ENCODE measurements at places on chromosomes 12 and 14.

DNA sequence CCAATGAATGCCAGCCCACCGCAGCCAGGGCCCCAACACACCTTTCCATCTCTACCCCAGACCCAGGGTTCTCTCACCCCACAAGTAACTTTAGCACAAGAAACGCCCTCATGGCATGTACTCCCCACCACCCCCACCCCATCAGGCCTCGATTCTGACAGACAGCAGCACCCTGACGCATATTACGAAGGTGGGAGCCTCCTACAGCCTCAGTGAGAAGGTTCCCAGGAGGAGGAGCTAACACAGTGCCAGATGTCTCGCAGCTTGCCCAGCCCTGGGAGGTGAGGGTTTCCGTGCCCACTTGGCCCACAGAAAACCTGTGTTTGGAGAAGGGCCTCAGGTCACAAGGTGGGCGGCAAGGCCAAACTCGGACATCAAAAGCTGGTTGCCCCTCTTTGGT is 32.4 kb downstream of the CCDC88C start:
- DNase-seq, result no peak

DNA sequence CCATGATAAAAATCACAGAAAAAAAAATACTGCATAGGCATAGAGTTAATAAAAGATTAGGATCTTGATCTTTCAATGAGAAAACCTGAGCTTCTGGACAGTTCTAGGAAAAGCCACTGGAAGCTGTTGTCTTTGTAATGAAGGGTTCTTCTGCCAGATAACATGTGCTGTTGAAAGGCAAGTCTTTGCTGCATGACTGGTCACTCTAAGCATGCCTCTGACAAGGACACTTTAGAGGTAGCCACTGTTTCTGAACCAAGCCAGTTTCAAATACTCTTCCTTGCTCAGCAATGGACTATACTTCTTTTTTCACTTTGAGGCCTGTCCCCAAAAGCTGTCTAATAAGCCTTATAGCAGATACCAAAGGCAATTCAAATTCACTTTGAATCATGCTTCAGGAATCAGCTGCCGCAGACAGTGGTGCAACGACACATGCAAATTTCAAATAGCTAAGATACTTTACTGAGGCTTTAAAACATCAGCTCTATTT is 70.2 kb downstream of the BTG1 start:
- DNase-seq, result no peak

DNA sequence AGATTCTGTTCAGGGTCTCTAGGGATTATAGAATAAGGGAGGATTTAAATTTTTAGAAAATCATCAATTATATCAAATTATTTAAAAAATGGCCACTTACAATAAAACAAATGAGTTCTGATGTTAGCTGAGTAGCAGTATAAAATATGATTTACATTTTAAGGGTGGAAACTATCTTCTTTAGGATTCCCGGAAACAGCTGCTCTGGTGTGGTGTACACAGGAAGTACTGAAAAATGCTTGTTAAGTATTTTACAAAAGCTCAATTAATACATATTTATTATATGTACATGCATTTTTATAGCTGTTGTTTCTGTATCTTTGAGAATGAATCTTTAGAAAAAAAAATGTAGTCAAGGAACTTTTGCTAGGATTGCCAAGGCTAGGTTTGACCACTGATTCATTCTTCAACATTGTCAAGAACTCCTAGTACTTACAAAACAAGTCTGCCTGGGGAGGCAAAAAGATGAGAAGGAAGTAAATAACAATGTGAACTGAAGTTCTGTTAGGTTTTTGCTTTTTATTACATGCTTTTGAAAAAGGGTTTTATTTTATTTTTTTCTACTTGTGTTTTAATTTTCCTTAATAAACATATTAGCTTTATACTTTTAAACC is 48.0 kb downstream of the ARF6 start:
- DNase-seq, result no peak

DNA sequence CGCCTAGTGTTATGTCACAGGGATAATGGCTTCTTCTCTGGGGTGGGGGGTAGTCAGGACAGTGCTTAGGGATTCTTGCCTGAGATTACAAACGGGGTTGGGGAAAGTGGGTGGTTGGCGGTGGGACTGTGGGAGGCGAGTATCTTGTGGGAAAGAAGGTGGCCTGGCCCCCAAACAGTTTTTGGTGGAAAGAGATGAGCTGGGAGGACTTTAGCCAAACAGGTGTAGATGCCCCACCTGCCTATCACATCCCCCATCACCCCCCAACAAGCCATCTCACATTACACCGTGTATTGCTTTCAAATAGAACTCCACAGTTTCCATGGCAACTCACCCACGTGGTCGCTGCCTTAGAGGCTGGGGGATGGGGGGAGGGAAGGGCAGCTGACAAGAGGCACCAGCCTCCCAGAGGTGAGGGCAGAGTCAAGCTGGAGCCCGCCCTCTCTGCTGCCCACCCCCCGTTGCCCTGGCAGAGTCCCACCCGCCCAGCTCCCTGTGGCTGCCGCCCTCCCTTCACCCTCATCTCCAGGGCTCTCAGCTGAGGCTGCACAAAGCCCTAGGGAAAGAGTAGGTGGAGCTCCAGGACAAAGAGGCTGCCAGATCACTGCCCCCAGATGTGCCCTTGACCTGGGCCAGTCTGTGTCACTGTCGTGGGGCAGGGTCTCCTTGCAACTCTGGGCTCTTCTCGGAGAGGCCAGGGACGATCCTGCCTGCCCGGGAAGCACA is 98.3 kb downstream of the LRRC74A start:
- no peak for DNase-seq

GRCh38 chr14:61838661-61839245 is 76.5 kb downstream of the SNAPC1 start:
- no peak for DNase-seq

DNA sequence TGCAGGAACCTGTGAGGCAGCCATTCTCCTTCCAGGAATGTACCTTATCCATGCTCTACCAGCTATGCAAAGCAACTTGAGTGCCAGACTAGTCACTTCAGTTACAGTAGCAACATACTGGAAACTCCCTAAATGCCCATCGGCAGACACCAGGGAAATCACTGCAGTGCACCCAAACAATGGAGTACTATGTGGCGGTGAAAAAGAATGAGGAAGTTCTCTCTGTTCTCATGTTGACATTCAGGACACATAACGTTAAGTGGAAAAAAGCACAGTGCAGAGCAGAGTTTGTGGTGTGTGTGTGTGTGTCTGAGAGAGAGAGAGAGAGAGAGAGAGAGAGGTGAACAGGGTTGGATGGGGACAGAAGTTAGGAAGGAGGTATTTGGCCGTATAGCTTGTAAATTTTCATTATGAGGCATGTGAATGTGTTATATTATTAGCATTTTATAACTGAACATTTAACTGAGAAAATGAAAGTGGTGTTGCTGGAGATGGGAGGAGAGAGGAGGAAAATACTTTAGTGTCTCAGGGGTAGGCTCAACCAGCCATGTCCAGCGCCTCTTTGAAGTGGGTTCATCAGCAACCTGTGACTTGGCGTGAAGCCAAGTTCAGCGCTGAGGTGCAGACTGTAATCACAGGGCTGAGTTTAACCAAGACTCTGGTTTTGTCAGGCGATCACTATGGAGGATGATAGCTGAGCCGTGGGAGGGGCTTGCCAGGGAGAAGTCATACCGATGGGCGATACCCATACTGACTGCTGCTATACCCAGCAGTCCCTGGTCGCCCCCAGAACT is 17.3 kb downstream of the TNFAIP2 start:
- no peak for DNase-seq

DNA sequence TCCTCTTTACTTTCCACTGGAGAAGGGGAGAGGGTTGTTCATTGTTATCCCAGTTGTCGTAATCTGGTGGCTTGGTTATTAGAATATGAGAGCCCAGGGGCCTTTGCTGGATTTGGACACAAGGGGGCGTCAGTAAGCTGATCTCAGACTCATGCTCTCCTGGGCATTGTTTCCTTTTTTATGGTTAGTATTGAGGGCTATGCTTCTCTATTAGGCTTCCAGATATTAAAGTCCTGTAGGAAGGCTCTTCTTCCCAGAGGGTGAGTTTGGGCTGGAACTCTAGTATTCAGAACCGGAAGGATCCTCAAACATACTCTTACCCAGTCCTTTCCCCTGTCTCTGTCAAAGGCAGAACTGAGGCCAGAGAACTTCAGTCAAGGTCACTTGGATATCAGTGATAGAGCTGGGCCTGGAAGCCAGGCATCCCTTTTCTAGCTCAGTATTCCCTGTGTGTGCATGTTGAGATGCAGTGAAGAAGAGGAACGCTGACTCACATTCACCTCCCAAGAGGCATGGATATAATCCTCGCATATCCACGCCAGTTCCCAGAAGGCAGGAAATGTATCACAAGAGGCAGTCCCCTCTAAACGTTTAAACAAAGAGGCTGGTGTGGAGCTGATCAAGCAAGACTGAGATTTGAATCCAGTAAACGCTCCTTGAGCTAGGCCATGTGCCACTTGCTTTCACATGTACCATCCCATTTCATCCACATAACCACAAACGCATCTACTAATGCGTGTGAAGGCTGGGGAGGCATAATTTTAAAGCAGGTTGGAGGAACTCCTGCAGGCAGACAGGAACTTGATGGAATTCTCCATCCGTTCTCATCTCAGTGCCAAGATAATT is 41.6 kb downstream of the UBE3B start:
- peak; percentile 33 for DNase-seq

GRCh38 chr14:20512177-20512905 is 7.0 kb downstream of the RNASE10 start:
- no peak for DNase-seq

GRCh38 chr12:6963016-6963731 is 7.3 kb downstream of the PHB2 start:
- DNase-seq, result no peak

DNA sequence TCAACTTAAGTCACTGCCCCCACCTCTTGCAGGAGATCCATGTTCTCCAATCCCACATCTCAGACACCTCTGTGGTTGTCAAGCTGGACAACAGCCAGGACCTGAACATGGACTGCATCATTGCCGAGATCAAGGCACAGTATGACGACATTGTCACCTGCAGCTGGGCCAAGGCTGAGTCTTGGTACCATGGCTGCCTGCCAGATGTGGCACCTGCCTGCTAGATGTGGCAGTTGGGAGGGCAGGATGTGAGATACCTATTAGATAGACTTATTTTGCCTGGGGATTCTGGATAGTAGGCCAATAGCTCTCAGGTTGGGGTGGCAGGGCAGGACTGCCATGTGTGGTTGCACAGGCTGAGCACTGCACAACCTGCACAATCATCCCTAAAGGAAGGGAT is 7.9 kb upstream of the KRT86 start:
- DNase-seq, result no peak

GRCh38 chr12:130589540-130590317 is 126.4 kb downstream of the RIMBP2 start:
- DNase-seq, result no peak

DNA sequence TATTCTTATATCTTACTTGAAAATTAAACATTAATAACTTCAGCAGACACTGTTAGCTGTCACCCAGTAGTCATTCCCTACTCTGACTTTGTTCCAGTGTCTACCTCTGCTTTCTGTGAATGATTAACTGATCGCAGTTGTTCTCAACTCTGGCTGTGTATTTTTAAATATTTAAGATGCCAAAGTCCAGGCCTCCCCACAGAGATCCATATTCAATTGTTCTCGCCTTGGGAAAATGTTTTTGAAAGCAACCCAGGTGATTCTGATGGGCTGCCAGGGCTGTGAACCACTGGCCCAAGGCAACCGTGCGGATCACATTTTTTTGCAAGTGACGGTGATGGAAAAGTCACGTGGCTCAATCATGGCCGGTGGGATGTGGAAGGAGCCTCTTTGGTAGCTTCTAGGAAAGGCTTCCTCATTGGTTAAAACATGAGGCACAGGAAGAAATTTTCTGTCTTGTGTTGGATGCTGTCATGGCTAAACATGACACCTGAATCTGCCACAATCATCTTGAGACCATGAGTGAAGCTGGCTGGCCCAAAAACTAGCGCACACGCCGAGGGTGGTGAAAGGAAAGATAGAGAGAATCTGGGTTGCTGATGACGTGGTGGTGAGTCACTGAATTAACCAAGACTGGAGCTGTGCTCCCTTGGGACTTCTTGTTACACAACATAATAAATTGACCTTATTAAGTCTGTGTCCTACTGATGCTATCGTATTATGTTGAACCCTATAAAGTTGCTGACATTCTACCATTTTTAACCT is 37.2 kb downstream of the RDH12 start:
- no peak for DNase-seq

DNA sequence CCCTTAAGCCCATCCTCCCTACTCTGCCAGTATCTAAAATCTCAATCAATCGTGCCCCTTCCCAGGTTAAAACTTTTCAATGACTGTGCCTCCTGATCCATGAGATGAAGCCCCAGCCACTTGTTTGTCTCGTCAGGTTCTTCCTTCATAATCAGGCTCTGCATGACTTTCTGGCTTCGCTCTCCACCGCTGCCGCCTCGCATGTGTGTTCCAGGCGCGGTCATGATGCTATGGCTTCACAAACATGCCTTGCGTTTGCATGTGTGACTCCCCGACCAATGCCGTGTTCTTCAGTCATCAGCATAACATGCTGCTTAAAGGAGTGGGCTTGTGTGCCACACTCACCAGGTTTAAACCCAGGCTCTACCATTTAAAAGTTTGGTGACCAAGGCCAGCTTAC is 5.0 kb upstream of the C1RL start:
- no peak for DNase-seq

DNA sequence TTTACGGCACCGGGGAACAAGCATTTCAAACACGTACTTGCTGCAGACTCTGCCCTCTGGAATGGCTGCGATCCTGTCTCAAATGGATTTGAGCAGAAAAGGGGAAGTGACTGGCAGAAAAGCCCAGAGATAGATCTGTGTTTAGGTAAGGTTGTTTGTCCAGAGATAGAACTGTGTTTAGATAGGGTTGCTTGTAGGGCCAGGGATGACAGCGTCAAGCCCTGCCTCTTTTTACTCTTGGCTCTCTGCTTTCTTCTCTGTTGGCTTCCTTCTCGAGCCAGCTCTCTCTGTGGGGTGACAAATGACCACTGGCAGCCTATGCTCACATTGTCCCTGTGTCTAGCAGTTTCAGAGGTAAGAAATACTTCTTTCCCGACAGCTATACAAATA is 11.4 kb downstream of the DGLUCY start:
- no peak for DNase-seq

- DNase-seq, result no peak
These were observed 601.4 kb downstream of the C12orf50 start for GRCh38 chr12:87427770-87428169.

Measured in Panc1 (cell line).